Activated CD8-positive, alpha-beta memory T cell treated with anti-CD3 and anti-CD28 coated beads for 4 hours (primary cell): ENCODE measurements at places on chromosomes 3 and 15.

DNA sequence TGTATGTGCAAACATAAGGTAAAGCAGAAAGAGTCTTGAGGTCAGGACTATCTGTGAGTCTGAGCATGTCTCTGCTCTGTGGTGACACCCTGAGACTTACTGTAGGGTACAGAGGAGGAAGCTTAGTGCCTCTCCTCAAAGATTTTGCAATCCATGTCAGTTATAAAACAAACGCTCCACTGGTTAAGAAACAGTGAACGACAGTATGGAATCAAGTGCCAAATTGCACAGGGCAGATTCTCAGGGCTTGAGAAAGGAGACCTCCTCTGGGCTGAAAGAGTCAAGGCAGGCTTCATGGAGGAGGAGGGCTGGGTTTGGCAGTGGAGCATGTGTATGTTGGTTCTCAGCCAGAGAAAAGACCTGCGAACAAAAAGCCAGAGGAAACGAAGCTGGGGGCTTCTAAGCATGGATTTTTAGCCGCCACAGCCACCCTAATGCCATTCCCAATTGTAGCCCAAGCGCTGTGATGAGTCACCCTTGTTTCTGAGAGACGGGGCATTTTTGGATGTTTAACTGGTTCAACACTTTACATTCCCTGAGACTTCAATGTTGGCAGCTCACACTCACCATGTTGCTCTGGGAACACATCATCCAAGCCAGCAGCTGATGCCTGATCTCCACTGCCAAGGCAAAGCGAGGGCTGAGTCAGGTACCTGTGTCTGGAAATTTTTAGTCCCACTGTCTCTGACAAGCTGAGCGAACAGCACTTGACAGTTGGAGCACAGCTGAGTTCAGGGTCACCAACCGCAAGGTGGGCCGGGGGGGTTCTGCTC lies 3.4 kb upstream of the DGKG start:
- no peak for DNase-seq

DNA sequence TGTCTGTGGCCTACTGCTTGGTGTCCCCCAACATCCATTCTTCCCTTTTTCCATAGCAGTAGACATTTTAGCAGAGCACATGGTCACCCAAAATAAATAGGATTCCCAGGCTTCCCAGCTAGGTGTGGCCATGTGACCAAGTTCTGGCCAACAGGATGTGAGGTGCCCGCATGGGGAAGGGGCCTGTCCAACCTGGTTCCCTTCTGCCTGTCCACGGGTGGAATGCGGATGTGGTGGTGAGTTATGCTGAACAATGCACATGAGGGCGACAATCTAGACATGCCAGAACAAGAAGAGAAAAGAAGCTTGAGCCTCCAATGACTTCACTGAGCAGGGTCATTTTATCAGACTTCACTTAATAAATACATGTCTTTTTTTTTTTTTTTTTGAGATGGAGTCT lies 77.6 kb upstream of the DLG1 start:
- no peak for DNase-seq

DNA sequence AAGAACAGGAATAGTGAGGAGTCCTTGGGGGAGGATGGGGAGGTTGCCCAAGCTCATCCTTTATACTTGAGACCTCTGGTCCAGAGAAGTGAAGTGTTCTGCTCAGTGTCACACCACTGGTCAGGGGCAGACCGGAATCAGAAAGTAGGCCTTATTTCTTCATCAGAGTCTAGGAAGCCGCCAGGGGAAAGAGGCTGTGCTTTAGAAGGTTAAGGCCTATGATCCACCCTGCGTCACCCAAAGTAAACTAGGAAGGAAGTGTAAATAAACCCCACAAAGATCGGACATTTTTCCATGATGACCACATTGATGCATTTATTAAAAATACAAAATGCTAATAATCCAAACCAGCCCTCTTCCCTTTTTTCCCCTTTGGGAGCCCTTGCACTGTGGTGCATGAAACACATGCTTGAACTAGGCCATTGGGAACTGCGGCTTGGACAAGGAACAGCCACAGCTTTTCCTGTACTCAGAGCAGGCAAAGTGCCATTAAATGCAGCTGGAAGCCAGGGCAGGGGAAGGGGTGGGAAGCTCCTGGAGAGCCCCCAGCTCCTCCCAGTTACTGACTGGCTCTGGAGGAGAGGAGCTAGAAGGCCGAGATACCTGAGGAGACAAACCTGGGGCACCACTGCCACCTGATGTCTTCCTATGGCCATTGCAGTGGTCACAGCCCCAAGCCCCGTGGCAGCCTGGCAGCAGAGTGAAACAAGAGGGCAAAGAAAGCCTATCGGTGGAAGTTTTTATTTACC lies 37.0 kb downstream of the CDC25A start:
- DNase-seq = peak; percentile 4

GRCh38 chr3:163957072-163957471 lies 1121.2 kb downstream of the SI start:
- DNase-seq = no peak

GRCh38 chr3:151467069-151467468 lies 6.2 kb upstream of the IGSF10 start:
- no peak for DNase-seq

GRCh38 chr3:130374908-130375307 lies 29.4 kb downstream of the COL6A5 start:
- DNase-seq = no peak

DNA sequence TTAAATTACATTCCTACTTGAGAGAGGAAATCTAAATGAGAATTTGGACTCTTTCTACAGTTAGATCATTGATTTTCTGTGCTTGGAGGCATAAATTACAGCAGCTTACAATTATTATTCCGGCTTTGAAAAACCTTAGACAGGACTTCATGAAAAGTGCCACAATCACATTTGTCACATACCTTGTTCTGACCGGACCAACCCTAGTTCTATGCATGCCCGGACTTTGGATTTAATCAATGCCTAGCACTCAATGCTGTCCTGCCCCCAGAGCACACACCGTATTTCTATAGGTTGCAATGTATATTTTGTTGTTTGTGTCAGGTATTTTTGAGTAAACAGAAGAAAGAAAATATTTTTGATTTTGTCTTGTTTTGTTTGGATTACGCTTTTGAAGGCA lies 424.7 kb upstream of the PDZRN3 start:
- DNase-seq = no peak

GRCh38 chr3:141313093-141313683 lies 55.1 kb upstream of the ZBTB38 start:
- DNase-seq = no peak

DNA sequence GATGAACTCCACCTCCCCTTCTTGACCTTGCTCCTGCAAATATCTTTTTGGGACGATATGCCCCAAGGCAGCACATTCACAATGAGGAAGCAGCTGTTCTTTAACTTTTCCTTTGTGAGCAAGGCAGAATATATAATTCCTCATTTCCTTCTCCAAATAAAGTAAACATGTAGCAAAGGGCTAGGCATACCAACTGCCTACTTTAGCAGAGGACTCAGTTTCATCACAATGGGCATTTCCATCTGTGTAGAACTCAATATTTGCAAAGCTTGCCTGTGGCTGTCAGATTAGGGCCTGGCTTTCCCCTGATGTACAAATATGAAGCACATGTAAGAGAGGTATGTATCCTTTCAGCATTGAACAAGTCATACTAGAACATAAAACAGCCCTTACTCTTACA lies 366.9 kb downstream of the RSL24D1 start:
- no peak for DNase-seq

DNA sequence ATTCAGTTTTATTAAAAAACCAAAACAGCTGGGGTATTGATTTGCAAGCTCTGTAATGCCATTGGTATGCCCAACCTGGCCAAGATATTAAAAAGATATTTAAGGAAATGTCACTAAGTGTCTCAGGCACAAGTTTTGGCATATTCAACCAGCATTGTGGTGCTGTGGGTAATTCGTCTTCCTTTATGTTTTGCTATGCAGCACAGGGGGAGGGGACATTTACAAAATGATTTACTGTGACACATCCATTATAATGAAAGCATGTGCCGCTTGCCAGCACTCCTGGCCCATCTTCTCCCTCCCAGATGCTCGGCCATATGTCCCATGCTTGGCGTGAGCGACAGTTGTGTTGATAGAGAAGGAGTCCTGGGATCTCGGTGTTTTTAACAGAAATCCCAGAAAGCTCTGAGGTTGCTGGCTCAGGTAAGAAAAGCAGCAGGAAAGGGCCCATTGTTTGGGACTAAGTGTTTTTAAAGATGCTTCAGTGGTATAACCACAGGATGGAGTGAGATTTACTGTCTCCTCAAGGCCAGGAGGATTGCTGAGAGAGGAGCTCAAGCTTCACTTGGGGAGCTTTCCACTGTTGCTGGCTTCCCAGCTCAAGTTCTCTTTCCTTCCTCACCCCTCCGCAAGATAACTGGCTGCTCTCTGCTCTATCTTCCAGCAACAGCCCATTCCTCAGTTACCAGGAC lies 158.2 kb upstream of the TSC22D2 start:
- no peak for DNase-seq

DNA sequence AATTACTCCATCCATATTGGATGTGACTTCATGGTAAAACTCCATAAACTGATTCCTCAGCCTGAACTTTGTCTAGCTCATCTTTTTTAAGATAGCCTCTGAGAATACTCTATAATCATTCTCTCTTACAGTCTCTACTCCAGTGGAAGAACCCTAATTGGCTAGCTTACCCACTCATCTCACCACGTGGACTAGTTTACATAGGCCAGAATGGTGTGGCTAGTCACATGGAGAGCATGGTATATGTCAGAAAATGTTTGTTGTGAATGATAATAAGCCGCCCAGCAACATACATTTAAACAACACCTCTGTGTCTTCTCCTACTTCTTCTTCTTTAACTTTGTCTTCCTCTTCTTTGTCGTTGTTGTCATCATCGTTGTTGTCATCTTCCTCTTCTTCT lies 389.2 kb upstream of the LRRC3B start:
- DNase-seq = no peak

GRCh38 chr3:169787791-169788190 lies 14.6 kb downstream of the MYNN start:
- DNase-seq = no peak

GRCh38 chr15:40102897-40103858 lies 5.5 kb downstream of the BMF start:
- DNase-seq = no peak

GRCh38 chr3:133871368-133872090 lies 24.2 kb downstream of the RAB6B start:
- no peak for DNase-seq

GRCh38 chr3:149402481-149402880 lies 25.0 kb upstream of the TM4SF1 start:
- DNase-seq = no peak

DNA sequence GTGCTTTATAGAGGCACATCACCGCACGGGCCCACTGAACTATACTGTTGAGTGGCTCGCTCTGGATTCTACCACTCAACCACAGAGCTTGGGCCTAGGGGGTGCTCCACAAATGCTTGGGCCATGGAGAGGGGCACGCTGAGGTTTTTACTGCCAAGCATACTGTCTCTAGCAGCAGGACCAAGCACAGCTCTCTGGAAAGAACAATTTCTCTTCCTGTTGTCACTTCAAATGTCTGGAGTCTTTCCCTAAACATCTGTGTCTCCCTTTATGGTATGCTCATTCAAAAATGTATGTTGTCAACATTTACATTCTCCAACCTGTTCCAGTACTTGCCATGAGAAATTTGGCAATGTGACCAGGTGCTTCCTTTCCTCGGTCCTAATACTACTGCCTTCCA lies 114.7 kb upstream of the TPM1 start:
- no peak for DNase-seq

DNA sequence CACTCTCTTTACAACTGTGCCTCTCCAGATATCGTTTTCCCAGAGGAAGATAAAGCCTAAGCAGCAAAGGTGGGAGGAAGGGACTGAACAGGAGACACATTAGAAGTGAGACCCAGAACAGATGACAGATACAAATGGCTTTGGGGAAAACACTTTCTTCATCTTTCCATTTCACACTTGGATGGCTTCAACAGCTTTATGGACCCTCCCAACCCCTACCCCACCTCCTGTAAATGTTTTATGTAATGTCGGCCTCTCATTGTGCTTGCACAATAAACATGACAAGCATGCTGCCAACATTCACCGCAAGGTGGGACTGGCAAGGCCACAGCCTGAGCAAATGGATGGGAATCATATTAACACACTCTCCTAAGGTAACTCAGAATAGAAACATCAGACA lies 1088.6 kb downstream of the TUSC7 start:
- DNase-seq = no peak

DNA sequence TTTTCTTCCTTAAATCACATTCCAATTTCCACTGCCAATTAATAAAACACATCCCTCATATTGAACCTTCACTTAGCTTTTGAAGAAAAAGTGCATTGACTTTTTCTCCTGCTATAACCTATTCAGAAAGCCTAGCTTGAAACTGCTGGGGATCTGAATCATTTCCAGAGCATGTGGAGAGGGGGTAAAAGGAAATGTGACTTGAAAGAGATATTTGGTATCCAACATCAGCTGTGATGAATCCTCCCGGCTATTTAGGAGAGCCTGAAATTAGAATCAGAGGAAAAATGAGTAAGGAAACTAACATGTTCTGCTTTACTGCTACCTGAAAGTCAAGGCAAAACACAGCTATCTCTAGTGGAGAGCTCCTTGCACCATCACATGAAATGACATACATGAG lies 2.6 kb upstream of the GNB5 start:
- no peak for DNase-seq

GRCh38 chr15:56390739-56391267 lies 25.6 kb downstream of the TEX9 start:
- DNase-seq = no peak

DNA sequence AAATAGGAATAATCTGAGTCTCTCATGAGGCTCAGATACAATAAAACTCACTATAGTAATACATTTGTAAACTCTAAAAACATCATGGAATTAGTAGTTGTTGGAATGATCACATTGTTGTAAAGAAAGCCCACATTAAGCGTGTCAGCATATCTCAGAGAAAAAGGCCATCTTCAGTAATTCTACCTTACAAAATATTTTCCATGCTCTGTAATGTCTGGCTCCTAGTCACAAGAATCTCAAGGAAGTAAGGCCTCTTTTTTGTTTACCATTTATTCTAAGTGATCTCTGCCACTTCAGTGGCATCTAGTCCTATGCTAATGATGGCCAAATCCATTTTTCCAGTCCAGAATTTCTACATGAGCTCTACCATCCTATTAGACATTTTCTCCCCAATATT lies 240.2 kb upstream of the ZNF717 start:
- DNase-seq = no peak

GRCh38 chr3:31550452-31551251 lies 17.9 kb downstream of the STT3B start:
- no peak for DNase-seq

DNA sequence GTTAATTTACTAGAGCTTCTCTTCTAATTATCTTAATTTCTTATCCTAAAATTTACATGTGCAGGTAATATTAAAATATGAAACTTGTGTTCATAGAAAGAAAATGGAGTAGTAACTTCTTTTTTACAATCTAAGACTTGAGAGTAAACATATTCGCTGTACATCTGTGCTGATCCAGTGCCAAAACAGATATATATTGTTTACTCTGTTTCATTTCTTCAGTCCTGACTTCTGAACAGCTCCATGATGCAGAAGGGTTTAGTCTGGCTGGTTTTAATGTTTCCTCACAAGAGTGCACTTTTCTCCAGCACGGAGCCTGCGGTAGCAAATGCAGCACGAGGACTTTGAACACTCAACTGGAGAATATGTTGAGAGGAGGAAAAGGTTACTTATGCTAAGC lies 306.8 kb downstream of the EPHA3 start:
- no peak for DNase-seq

GRCh38 chr15:74988007-74988800 lies 7.2 kb upstream of the SCAMP5 start:
- DNase-seq = no peak
